ENCODE measurements at places on chromosomes 5 and 9.

DNA sequence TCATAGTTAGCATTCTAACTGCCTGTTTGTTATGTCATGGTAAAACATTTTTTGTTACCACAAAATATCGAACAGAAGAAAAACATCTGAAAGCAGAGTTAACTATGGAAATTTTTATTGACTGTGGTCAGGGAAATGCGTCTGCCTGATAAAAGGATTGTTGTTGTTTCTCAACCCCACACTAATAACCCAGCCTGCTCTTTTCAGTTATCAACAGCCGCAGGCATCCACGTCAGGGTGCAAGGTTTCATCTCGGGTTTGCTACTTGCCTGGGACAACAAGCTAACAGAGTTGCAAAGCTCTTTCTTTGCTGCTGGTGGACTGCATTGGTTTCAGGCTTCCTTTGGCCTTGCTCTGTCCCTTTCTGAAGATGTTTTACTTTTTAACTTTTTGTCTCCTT is 969.2 kb downstream of the CDH18 start:
- H3K4me1 ChIP-seq: peaks cover 21% of the 10 kb centered on the region
- H3K4me3 ChIP-seq: no peak overlapping the region
- H3K27ac ChIP-seq: peak overlapping the region; percentile 35
- no peaks in the 10 kb centered on the region for H3K36me3 ChIP-seq
- no peaks in the 10 kb centered on the region for H3K27me3 ChIP-seq

DNA sequence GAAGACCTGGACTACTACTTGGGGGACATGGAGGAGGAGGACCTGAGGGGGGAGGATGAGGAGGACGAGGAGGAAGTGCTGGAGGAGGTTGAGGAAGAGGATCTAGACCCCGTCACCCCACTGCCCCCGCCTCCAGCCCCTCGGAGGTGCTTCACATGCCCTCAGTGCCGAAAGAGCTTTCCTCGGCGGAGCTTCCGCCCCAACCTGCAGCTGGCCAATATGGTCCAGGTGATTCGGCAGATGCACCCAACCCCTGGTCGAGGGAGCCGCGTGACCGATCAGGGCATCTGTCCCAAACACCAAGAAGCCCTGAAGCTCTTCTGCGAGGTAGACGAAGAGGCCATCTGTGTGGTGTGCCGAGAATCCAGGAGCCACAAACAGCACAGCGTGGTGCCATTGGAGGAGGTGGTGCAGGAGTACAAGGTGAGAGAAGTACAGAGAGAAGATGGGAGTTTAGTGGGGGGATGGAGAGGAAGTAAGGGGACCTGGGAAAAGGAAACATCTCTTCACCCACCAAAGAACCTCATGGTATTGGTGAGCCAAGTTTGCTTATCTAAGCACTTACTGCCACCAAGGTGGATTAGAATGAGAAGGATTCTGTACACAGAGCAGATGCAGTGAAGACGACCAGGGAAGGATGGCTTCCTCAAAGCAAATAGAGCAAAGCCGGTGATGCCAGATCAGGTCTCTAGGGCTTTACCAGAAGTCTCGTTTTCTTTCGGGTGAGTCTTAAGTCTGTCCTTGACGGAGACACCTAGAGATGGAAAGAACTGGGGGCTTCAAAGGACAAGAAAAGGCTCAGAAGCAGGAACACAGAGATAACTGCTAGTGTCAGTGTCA is 1.5 kb downstream of the TRIM41 start:
- no peak overlapping the region for H3K27ac ChIP-seq
- peak overlapping the region; percentile 95 for H3K4me3 ChIP-seq
- H3K36me3 ChIP-seq: peaks cover 11% of the 10 kb centered on the region

DNA sequence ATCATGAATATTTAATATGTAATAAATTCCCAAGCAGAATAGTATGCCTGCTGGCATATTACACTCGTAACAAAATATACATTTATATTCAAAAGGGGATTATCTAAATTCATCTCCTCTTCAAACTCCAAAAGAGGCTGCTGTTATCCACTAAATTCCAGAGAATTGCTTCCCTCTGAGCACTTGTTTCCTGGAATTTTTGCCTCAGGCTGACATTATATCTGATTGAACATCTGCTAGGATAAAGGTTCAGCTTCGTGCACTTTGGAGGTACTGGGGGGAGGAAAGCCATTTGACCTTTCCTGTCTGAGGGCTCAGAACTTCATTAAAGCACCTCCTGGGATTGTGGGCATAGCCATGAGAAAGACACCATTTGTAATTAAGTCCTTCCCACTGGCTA is 4.3 kb upstream of the HAPLN1 start:
- no peaks in the 10 kb centered on the region for H3K36me3 ChIP-seq
- no peak overlapping the region for H3K27ac ChIP-seq
- peaks cover 16% of the 10 kb centered on the region for H3K27me3 ChIP-seq

GRCh38 chr9:136723362-136723976 is 11.1 kb downstream of the DIPK1B start:
- DNase-seq: no peak
- peak overlapping the region; percentile 98 for H3K4me3 ChIP-seq
- H3K36me3 ChIP-seq: peaks cover 24% of the 10 kb centered on the region
- peaks cover 9% of the 10 kb centered on the region for H3K27me3 ChIP-seq
- H3K27ac ChIP-seq: no peak overlapping the region

DNA sequence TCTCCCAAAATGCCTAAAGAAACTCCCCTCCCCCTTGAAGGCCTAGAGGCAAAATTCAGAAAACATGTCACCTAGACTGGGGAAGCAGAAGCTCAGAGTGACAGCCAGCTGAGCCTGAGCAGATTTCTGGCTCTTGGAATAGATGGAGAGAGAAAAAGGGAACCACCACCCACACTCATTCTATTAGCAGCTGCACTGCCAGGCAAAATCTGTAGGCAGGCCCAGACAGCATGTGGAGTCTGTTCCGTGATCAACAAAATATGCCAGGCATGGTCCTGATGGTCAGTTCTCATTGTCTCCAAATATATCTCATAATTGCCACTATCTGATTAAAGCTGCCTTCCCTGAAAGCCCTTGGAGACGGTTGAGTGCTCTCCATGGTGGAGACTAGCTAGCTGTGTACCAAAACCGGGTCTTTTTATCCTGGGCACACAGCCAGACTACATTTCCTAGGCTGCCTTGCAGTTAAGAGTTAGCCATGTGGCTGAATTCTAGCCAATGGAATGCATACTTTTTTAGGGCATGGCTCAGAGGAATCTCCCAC is 131.7 kb upstream of the GPR151 start:
- H3K4me1 ChIP-seq: no peaks in the 10 kb centered on the region
- no peak overlapping the region for H3K27ac ChIP-seq
- H3K27me3 ChIP-seq: no peaks in the 10 kb centered on the region
- no peak for DNase-seq

All from neural crest cell (in vitro differentiated cells).